Stimulated activated CD8-positive, alpha-beta memory T cell treated with anti-CD3 and anti-CD28 coated beads, Interleukin-4, amount 100 ng/mL, for 1 hour (primary cell): ENCODE measurements at places on chromosomes 2 and 18.

GRCh38 chr2:160666154-160667060 is 172.8 kb upstream of the RBMS1 start:
- DNase-seq = no peak

GRCh38 chr2:16240402-16240801 is 300.1 kb downstream of the MYCN start:
- no peak for DNase-seq

- no peak for DNase-seq
These were observed 160.7 kb downstream of the RAB3GAP1 start for GRCh38 chr2:135212757-135213156.

DNA sequence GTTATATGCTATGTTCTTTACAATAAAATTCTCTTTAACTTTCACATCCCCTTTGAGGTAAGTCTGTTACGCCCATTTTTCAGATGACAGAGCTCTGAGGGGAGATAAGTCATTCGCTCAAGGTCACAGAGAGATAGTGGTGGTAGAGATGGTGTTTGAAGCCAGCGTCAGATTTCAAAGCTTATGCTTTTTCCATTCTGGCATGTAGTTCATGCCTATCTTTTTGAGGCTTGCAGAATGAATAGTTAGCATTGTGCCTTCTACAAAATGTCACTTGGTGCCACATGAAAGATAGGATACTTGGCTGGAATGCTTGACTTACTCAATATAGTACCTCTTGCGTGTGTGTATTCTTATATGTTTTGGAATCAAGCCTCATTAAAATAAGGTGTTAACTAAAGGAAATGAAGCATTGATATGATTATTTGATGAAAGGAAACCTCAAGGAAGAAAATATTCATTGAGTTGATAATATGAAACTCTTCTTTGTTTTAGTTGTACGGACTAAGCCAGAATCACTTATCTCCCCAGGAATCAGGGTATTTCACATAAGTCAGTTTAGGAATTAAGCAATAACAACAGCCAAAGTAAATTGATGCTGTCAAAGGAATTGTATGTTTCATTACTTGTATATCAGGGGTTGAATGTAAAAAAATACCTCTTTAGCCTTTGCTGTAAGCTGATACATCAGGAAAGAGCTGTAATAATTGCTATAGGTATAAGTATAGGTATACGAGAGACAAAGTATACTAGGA is 15.5 kb downstream of the SPATS2L start:
- DNase-seq = no peak

- DNase-seq = no peak
These were observed 60.8 kb downstream of the KIF5C start for GRCh38 chr2:148935791-148936190.

DNA sequence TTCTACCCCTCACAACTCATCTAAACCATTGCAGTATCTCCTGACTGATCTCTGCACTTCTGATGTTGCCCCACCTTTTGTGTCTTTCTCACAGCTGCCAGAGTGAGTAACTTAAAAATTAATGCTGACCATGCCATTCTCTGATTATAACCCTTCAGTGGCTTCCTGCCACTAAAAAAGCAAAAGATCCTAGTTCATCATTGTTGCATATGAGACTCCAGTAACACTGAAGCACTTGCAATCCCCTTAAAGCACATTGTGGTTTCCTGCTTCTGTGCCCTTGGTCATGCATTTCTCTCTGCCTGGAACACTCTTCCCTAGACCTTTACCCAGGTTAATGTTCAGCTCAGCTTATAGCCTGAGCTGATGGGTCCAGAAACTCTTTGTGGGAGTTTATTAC is 95.1 kb upstream of the WDSUB1 start:
- DNase-seq = no peak

DNA sequence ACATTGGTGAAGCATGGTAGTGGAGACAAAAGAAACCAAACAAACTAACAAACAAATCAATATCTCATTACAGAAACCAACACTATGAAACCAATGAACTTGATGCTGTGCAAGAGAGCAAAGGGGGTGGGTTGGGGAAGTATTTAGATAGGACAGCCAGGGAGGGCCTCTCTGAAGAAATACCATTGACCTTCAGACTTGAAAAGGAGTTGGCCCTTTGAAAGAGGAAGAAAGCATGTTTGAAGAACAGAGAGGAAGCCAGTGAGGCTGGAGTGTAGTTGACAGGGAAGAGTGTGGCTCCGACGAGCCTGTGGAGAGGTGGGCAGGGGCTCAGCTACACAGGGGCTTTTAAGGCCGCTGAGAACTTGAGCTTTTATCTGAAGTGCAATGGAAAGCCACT is 151.0 kb upstream of the GATA6 start:
- DNase-seq = no peak

DNA sequence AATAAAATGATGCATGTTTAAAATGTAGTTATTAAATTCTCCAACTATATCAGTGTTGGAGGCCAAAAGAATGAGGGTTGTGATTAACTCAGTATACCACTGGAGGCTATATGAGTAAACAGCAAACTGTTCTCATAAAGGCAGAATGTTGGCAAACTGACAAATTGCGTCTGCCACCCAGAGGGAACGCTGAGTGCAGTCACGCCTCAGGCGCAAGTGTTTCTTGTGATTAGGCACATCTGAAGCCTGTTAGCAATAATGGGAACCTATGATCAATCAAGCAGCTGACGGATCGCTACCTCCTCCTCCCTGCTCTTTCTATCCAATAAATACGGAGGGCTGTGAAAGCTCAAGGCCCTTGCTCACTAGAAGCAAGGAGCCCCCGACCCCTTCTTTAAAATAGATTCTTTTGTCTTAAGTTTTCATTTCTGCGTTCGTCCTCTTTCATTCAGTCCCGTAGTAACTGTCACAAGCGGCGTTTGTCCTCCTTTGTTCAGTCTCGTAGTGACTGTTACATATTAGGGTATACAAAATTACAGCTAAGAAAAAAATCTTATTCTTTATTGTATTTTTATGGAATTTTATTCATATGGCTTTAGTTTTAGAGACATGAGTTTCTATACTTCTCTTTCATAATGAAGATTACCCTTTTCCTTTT is 16.3 kb upstream of the RMND5A start:
- no peak for DNase-seq

- DNase-seq = no peak
These were observed 2.4 kb downstream of the ZNF396 start for GRCh38 chr18:35374708-35375107.

GRCh38 chr2:12120281-12121150 is 374.1 kb downstream of the LPIN1 start:
- no peak for DNase-seq

GRCh38 chr2:21429747-21430146 is 306.0 kb downstream of the TDRD15 start:
- DNase-seq = no peak

DNA sequence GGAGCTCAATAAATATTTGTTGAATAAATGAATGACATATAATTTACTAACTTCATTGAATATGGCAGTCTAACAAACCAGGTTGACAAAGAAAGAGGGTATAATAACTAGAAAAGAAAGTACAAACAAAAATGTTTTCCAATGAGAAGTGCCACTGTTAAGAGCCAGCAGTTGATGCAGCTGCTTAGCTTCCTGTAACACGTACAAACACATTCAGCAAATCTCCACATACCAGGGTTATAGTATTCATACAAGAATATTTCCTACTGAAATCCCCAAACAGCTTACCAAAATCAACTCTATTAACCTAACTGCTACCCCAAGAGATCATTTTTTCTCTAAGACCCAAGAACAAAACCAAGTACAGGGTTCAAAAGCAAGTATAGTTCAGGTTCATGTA is 77.7 kb downstream of the THADA start:
- DNase-seq = no peak

DNA sequence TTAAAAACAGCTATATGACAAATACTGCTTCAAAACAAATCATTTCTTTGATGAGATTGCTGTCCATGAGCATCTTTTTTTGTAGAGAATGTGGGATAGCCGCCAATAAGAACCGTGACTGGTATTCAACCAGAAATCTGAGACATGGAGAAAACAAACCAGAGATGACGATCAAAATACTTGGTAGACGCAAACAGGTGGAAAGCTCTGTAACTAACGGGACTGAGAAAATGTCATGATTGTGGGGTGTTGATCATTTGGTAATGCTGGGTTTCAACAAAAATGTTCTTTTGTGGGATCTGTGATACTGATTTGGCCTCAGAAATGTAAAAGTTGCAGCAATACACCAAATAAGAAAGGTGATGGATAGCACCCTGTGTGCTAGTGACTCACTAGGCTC is 364.8 kb downstream of the NYAP2 start:
- DNase-seq = no peak

- peak; percentile 63 for DNase-seq
These were observed 49.8 kb downstream of the FBLN7 start for GRCh38 chr2:112187805-112188596.

DNA sequence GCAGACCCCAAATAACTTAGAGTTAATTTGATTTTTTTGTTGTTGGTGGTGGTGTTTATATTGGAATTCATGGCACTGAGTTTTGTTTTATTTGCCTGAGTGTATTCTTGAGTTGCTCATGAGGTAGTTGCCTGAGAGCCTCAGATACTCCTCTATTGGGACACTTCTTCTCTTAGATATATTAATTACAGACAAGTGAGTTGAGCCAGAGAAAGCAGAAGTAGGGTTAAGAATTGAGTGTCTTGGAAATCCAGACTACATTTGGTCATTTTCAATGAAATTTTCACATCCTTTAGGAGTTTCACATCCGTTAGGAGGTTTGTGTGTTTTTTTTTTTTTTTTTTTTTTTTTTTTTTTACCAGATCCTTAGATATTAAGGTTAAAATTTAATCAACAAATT is 29.0 kb downstream of the FMNL2 start:
- no peak for DNase-seq

DNA sequence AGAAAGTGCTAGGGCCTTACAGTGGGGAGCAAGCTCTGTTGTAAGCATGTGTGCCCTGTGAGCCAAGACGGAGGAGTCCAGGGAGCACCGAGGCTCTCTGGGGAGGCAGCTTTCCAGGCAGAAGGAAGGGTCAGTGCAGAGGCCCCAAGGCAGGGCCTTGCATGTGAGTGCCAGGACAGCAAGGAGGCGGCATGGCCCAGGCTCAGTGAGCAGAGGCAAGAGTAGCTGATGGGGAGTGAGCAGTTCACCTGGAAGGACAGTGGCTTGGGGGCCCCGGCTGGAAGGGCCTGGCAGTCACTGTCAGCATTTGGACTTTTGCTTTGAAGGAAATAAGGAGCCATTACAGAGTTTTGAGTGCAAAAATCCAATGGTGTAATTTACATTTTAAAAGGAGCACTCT is 223.8 kb upstream of the RAB12 start:
- DNase-seq = no peak

- DNase-seq = no peak
These were observed at the start of gene FHOD3 for GRCh38 chr18:36297417-36298125. Gene FHOD3 (plus strand): TSS chr18:36297713. CDS start chr18:36297836, 123 bp downstream.

DNA sequence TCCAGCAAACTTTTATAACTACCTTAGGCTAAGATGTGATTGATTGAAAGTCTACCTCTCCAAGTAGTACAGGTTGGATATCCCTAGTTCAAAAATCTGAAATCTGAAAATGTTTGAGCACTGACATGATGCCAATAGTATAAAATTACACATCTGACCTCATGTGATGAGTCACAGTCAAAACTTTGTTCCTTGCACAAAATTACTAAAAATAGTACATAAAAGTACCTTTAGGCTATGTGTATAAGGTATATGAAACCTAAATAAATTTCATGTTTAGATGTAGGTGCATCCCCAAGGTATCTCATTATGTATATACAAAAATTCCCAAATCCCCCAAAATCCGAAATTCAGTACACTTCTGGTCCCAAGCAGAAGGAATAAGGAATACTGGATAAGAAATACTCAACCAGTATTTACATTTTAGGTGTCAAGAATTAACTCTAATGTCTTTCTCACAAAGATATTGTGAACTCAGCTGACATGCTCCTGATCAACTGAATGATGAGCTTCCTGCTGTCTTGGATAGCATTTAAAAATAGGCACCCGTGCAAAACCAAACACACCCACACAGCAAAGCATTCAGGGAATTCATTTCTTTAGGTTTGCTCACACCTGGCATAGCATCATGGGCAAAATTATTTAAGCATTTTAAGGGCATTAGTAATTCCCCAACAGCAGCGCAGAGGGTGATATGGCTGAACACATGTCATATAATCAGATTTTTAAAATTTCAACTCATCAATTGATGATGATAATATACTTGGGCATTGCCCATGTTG is 497.4 kb upstream of the MEIS1 start:
- no peak for DNase-seq

DNA sequence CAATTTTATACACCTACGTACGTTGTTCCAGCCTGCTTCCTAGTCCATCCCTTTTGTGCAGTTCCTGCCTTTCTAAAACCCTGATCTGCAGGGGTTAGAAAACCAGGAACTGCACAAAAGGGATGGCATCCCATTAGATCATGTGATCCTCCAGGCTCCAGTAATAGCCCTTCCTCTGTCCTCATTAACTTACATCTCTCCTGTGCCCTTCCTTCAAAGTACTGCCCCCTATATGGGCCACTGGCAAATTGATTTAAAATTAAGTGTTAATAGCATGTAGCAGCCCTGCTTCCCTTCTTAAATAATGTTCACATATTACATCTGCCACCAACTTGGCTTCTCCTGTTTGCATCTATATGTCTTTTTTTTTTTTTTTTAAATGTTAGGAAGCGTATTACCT is 61.3 kb upstream of the NXPH2 start:
- no peak for DNase-seq

DNA sequence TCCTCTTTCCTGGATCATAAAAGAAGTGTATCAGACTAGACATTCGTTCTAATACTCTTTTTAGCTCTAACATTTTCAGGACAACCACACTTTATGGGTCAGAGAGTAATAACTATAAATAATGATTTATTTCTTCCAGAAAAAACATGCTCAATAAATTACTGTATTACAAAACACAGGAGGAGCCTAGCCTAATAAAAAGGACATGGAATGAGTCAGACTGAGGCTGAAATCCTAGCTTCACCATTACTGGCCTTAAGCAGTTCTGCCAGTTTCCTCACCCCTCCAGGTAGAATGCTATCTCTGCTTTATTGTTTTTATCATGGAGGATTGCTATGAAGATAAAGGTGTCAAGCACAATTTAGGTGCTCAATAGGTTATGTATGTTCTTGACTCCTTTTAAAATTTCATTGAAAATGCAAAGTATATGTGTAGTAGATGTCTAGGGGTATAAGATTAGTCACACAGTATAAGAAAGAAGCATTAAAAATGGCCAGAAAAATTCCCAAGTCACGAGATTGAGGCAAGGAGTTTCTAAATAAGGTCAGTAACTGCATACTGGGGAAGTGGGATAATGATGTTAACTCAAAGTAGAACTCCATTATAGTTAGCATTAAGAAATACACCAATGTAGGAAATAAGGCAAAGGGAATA is 105.5 kb upstream of the NEUROD1 start:
- no peak for DNase-seq

GRCh38 chr2:236178890-236179235 is 10.7 kb upstream of the GBX2 start:
- DNase-seq = no peak

GRCh38 chr2:230642966-230643365 is 69.7 kb upstream of the CAB39 start:
- DNase-seq = no peak

GRCh38 chr18:77167251-77167650 is 34.7 kb upstream of the MBP start:
- DNase-seq = no peak
